ENCODE measurements at places on chromosomes 5 and 9.

DNA sequence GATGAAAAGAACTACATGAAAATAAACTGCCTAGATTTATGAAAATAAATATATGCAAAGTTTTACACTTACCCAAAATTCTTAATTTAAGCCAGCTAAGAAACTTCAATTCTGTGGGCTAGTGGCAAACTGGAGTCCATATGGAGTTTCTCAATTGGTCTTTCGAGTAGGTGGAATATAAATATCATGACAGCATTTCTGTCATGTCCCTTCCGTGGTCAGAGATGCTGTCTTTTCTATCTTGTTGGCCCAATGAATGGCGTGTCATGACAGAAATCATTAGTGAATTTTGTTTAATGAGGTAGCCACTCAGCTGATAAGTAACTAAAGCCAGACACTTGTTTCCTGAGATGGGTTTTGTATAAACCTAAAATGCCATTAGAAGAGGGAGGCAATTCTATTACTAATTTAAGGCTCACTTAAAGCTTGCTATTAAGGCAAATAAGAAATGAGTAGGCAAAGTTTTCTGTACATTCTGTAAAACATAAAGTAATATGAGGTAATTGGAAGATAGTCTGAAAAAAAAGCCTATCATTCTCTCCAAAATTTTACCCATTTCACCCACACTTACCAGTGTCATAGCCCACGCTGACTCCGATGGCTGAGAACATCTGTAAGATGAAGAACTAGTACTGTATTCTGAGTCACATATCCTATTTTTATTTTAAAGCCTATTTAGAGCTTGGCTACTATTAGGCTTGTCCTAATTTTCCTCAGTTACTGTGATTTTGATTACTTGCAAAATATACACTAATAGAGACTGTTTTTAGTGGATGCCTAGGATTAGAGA is 419.3 kb upstream of the MEF2C start:
- no peak for DNase-seq

GRCh38 chr9:33381231-33381791 is 21.1 kb downstream of the AQP7 start:
- DNase-seq = no peak

DNA sequence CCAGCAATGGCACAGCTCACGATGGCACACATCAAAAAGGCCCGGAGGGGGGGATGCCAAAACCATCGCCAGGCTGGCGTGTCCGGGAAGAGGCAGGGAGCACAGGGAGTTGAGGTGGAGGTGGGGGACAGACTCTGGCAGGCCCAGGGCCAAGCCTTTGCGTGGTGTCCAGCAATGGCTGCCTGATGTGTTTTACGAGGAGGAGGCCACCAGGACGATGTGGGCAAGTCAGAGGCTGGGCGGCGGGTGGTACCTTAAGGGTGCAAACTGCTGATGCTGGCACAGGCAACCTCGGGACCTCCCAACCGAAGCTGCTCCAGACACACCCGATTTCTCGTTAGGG is 4.7 kb downstream of the VAV2 start:
- no peak for DNase-seq

- no peak for DNase-seq
These were observed 35.9 kb downstream of the FOXI1 start for GRCh38 chr5:170141636-170142035.

All from adipocyte (in vitro differentiated cells).